Naive B cell (primary cell): ENCODE measurements at places on chromosomes 3 and 15.

GRCh38 chr15:93066224-93066681, 22.8 kb downstream of the RGMA start:
- DNase-seq: no peak

DNA sequence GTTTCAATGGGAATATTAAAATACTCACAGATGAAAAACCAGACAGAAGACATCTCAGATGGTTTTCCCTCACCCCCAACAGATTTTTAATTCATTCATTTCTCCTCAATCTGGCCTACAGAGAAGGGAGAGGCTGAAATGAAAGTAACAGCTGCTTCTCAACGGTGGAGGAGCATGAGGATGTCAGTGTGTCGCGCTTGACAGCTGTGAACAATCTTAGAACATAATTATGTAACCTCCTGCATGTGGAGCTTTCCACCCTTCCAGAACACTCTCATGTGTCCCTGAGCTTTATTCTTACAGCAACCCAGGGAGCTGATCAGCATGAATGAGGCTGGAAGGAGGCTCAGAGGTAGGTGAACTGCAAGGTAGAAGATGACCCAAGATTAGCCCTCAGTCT, 52.7 kb downstream of the MB21D2 start:
- DNase-seq: no peak

GRCh38 chr3:191244242-191244867, 45.3 kb downstream of the OSTN start:
- peak; percentile 35 for DNase-seq

GRCh38 chr3:108863799-108864135, 41.2 kb downstream of the TRAT1 start:
- DNase-seq: no peak
